ENCODE measurements at places on chromosomes 16 and 17. TPM values are rescaled to one million over a fixed set of nuclear protein-coding genes. Genes with fewer than 3 reads are reported as not detected.

DNA sequence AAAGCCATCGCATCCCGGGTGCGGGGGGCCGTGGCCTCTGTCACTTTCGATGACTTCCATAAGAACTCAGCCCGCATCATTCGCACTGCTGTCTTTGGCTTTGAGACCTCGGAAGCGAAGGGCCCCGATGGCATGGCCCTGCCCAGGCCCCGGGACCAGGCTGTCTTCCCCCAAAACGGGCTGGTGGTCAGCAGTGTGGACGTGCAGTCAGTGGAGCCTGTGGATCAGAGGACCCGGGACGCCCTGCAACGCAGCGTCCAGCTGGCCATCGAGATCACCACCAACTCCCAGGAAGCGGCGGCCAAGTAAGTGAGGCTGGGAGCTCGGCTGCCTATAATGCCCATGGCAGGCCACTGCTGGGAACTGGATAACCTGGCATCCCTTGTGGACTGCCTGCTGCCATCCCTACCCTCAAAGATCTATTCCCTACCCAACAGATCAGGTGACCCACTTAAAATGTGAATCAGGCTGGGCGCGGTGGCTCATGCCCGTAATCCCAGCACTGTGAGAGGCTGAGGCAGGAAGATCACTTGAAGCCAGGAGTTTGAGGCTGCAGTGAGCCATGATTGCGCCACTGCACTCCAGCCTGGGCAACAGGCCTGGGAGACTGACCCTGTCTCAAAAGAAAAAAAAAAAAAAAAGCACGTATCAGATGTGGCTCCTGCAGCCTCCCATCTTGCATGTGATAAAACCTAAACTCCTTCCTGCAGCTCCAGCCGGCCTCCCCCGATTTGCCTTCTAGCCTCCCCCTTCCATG is 18.3 kb downstream of the CDIPT start:
- no peak for DNase-seq

- DNase-seq: peak; percentile 14
Observed at GRCh38 chr17:39335704-39336223, 65.7 kb downstream of the FBXL20 start.

DNA sequence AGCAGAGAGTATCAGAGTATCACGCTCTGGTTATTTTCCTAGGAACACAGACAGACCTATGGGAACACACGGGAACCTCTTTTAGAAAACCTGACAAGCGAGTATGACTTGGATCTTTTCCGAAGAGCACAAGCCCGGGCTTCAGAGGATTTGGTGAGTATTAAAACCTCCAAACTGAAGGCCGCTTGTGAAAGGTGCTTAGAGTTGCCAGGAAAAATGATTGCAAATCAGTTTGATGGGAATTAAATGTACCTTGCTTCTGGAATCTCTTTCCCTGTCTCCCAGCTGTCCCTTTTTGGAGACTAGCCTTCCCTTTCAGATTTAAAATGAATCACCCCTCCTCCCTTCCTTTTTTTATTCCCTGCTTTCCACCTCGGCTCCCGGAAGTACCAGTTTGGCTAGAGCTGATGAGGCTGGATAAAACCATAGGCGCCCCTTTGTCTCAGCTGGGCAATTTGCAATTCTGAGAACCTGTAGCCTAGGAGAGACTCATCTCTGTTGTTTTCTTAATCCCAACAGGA is 27.3 kb downstream of the KAT7 start:
- DNase-seq: no peak

GRCh38 chr16:81261049-81261648 is 22.7 kb downstream of the BCO1 start:
- no peak for DNase-seq

GRCh38 chr17:15238057-15238456 is 27.1 kb downstream of the PMP22 start:
- DNase-seq: no peak

DNA sequence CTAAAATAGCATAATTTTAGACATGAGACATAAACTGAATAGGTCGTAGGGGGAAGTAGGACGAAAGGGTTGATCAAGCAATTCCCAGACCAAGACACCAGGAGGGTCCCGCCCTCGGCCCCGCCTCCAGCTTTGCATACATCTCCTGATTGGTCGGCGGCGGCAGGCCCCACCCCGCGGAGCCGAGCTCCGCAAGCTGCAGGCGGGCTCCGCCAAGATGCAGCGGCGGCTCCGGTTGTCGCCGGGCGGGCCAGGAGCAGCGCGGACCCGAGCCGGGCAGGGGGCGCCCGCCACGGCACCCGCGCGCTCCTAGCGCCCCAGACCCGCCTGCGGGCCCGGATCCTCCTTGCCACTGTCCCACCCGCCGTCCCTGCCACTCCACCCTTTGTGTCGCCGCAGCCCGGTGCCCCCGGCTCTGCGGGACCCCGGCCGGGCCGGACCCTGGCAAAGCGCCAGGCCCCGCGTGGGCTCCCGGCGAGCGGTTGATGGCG is at the start of gene CDR2L:
Gene CDR2L, plus strand, starts transcription at position 215 of the 491 bp plus-strand sequence. CDS start 412 bp downstream, outside the sequence.
- DNase-seq: peak; percentile 81

DNA sequence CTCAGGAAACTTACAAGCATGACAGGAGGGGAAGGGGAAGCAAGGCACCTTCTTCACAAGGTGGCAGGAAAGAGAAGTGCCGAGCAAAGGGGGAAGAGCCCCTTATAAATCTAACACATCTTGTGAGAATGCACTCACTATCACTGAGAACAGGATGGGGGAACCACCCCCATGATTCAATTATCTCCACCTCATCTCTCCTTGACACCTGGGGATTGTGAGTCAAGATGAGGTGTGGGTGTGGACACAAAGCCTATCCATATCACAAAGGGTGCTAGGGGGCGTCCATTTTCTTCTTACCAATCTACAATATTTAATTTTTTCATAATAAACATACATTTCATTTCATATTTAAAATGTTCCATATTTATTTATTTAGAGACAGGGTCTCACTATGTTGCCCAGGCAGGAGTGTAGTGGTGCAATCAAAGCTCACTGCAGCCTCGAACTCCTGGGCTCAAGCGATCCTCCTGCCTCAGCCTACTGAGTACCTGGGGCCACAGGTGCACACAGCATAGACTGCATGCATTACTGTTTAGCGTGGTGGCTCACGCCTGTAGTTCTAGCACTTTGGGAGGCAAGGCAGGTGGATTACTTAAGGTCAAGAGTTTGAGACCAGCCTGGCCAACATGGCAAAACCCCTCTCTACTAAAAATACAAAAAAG is 26.5 kb upstream of the FAAP100 start:
- no peak for DNase-seq

Gene HSD17B1
- total RNA-seq: 0.30 TPM

Data from renal cortical epithelial cell (primary cell).